ENCODE measurements at places on chromosomes 16 and 17.

DNA sequence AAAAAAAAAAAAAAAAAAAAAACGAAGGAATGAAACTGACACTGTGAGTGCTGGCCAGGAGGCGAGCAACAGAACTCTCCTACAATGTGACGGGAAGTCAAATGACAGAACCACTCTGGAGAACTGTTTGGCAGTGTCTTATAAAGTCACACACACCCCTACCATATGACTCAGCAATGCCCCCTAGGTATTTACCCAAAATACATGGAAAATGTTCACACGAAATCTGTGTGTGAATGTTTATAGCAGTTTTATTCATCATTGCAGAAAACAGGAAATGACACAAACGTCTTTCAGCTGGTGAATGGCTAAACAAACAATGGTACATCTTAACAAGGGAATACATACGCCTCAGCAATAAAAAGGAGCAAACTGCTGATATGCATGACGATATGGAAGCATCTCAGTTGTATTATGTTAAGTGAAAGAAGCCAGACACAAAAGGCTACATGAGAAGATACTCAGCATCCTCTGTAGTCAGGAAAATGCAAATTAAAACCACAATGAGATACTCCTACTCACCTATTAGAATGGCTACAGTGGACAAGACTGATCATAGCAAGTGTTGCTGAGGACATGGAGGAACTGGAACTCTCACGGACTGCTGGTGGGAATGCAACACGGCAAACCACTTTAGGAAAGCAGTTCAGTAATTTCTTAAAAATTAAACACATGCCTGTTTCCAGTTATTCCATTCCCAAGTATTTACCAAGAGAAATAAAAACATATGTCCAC lies 74.7 kb downstream of the TBC1D16 start:
- DNase-seq: no peak

DNA sequence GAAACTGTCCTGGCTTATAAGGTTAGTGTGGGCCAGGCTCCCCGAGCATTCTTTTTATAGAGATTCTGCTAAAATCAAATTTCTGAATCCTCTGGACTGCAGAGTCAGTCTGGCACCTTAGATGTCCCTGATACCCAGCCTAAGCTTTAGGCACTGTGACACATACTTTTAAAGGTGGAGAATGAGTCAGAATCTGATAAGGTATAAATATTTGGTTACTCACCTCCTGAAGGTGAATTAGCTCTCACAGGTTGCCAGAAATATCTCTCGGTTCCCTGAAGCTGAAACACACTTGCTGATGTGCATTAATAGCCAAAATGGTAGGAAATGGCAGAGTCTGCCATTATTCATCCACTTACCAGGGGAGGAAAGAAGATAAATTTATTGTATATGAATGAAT lies 446.9 kb downstream of the UTP18 start:
- no peak for DNase-seq

GRCh38 chr17:47917581-47917980 lies 21.5 kb downstream of the SP2 start:
- no peak for DNase-seq

- DNase-seq: no peak
These were observed 53.8 kb downstream of the COG7 start for GRCh38 chr16:23398987-23399805.

- no peak for DNase-seq
These were observed 9.3 kb upstream of the IRX5 start for GRCh38 chr16:54921206-54921824.

- peak; percentile 15 for DNase-seq
These were observed at the start of gene CHD3 for GRCh38 chr17:7888184-7888920. CHD3 (plus strand) TSS chr17:7888789; CDS start chr17:7889001, 212 bp downstream.

GRCh38 chr16:69727916-69728270 lies 1.5 kb upstream of the NQO1 start:
- DNase-seq: no peak

- DNase-seq: no peak
These were observed 1253.7 kb upstream of the CDH8 start for GRCh38 chr16:63289834-63290460.
